Ascending aorta (tissue), 2 donors: ENCODE measurements at places on chromosomes 1 and 21. TPM values are rescaled to one million over a fixed set of nuclear protein-coding genes. Genes with fewer than 3 reads are reported as not detected.

Gene KIRREL1
- total RNA-seq, result 114 TPM

GRCh38 chr1:35575416-35575958 is 2.4 kb downstream of the TFAP2E start:
- no peak overlapping the region for H3K27ac ChIP-seq
- H3K4me1 ChIP-seq, result peaks cover 16% of the 10 kb centered on the region
- H3K27me3 ChIP-seq, result peaks cover 17% of the 10 kb centered on the region

Gene CLSTN1
- 84.6 TPM for total RNA-seq

Gene FAM3B
- not detected for total RNA-seq

DNA sequence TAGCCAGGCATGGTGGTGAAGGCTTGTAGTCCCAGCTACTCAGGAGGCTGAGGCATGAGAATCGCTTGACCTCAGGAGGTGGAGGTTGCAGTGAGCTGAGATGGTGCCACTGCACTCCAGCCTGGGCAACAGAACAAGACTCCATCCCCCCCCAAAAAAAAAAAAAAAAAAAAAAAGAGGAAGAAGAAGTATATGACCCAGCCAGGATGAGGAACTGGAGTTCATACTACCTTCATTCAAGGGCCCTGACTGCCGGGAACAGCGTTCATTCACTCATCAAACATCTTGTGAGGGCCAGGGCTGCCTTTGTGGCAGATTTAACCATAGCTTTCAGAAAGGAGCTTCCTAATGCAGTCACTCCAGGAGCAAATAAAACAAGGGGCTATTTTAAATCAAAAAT is 127.6 kb downstream of the MRPS6 start:
- H3K36me3 ChIP-seq, result no peaks in the 10 kb centered on the region
- peaks cover 45% of the 10 kb centered on the region for H3K4me1 ChIP-seq
- H3K27me3 ChIP-seq, result no peaks in the 10 kb centered on the region
- peak overlapping the region; percentile 84 for H3K27ac ChIP-seq

Gene RIIAD1
- not detected for total RNA-seq

Gene GJB4
- total RNA-seq, result not detected

- H3K27ac ChIP-seq, result peak overlapping the region; percentile 95
- peak; percentile 68 for DNase-seq
- peak overlapping the region; percentile 90 for H3K4me3 ChIP-seq
- no peaks in the 10 kb centered on the region for H3K27me3 ChIP-seq
- H3K4me1 ChIP-seq, result peaks cover 46% of the 10 kb centered on the region
These were observed 636 bp downstream of the VAMP4 start for GRCh38 chr1:171740987-171741871.

Gene ARHGEF16
- total RNA-seq, result not detected

- H3K27ac ChIP-seq, result peak overlapping the region; percentile 19
- no peak overlapping the region for H3K4me3 ChIP-seq
- peaks cover 12% of the 10 kb centered on the region for H3K4me1 ChIP-seq
- no peaks in the 10 kb centered on the region for H3K27me3 ChIP-seq
These were observed 34.9 kb upstream of the PPP1R15B start for GRCh38 chr1:204446413-204447111.

DNA sequence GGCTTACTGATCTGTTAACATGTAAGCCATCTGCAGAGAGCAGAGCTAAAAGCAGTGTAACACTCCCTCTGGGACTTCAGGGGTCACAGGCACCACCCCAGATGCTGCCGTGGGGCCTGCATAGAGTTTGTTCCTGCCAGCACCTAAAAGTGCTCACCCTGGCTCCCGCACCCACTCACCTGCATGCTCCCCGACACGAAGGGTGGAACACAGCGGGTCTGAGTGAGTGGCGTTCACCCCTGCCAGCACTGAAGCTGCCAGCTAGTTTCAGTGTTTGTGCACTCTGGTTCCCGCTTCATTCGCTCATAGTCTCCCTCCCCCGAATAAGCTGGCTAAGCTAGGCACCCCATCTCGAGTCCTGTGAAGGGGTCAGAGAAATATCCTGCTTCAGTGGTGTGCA is 1681.0 kb downstream of the NCAM2 start:
- no peak for DNase-seq
- no peaks in the 10 kb centered on the region for H3K4me1 ChIP-seq
- H3K27ac ChIP-seq, result no peak overlapping the region
- H3K27me3 ChIP-seq, result no peaks in the 10 kb centered on the region
- no peaks in the 10 kb centered on the region for H3K36me3 ChIP-seq

- no peak for DNase-seq
- peak overlapping the region; percentile 76 for H3K27ac ChIP-seq
- no peak overlapping the region for H3K4me3 ChIP-seq
These were observed 20.3 kb upstream of the EVI5 start for GRCh38 chr1:92805216-92805615.

Gene CHIT1
- total RNA-seq, result not detected

- no peak overlapping the region for H3K4me3 ChIP-seq
- no peak overlapping the region for H3K27ac ChIP-seq
- no peaks in the 10 kb centered on the region for H3K4me1 ChIP-seq
- H3K36me3 ChIP-seq, result no peaks in the 10 kb centered on the region
These were observed 88.3 kb downstream of the LRRC40 start for GRCh38 chr1:70117046-70117445.

DNA sequence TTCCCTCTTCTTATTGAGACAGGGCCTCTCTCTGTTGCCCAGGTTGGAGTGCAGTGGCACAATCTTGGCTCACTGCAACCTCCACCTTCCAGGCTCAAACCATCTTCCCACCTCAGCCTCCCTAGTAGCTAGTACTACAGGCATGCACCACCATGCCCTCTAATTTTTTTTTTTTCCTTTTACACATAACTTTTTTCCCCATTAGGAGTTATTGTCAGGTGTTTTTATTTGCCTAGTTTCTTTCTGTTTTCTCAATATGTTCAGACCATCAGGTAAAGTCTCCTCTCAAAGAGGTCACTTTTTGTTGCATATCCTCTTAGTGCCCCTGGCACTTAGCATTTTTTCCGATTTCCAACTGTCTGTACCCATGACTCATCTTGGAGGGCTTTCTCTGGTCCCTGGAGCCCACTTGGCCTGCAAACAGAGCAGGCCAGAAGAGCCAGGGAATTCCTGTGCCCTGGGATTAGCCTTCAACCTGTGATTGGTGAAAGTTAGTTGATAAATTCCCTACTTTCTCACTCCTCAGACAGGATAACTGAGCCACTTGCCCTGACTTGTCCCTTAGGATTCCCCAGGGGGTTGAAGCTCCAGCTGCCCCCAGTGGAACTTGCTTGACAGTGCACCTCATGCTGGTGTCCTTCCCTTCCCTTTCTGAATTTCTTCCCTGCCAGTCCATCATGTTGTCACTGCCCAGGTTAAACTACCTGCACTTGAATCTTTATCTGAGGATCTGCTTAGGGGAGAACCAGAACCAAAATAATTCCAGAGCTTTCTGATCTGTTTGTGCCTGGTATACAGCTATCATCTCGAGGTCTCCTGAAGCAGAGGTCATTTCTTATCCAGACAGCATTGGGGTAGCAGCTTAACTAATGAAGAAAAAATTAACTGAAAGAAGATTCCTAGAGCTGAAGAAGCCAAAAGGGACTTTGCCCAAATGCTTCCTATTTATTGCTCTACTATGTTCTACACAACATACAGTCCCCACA is 2.4 kb downstream of the NTPCR start:
- no peaks in the 10 kb centered on the region for H3K27me3 ChIP-seq
- H3K4me1 ChIP-seq, result peaks cover 7% of the 10 kb centered on the region
- H3K36me3 ChIP-seq, result peaks cover 12% of the 10 kb centered on the region
- H3K4me3 ChIP-seq, result no peak overlapping the region
- H3K27ac ChIP-seq, result no peak overlapping the region

DNA sequence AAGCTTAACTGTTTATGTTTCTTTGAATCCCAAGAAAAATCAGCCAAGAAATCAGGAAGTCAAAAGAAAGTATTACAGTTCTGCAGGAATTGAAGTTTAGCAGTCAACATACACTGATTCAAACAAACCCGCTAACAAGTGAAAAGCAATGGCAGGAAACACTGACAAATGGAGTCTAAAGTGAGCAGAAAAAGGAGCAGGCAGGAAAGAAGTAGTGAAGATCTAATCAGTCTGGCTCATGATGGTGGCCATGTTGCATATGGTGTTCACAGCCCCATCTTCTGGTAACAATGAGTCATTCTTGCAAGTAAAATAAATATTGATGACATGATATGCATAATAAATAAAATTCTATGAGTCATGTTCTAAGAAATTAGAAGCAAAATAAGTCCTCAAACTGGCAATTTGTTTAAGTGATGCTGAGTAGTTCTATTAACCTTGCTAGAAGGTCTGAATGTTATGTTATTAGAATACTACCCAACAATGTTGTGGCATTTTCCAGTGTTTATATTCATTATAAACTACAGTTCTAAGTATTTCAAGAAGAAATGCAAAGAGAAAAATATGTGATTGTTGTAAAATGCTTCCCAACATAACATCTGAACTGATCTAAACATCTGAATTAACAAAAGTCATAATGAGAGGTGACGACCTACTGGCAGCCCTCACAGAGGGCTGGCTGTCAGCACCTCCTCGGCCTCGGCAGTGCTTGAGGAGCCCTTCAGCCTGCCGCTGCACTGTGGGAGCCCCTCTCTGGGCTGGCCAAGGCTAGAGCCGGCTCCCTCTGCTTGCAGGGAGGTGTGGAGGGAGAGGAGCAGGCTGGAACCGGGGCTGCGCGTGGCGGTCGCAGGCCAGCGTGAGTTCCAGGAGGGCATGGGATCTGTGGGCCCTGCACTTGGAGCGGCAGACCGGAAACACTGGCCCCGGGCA is 5.7 kb upstream of the ACBD6 start:
- no peak overlapping the region for H3K27ac ChIP-seq
- H3K4me1 ChIP-seq, result no peaks in the 10 kb centered on the region
- DNase-seq, result no peak
- no peaks in the 10 kb centered on the region for H3K27me3 ChIP-seq
- no peak overlapping the region for H3K4me3 ChIP-seq
- H3K36me3 ChIP-seq, result no peaks in the 10 kb centered on the region
